AG09319 (cell line): ENCODE measurements at places on chromosomes 3 and 15.

GRCh38 chr3:11438646-11439045 is 166.4 kb downstream of the ATG7 start:
- no peak for DNase-seq

- DNase-seq: no peak
Measured at GRCh38 chr15:58164926-58165325, 26.7 kb downstream of the AQP9 start.

GRCh38 chr15:83656943-83657528 is 3.1 kb downstream of the ADAMTSL3 start:
- no peak for DNase-seq

DNA sequence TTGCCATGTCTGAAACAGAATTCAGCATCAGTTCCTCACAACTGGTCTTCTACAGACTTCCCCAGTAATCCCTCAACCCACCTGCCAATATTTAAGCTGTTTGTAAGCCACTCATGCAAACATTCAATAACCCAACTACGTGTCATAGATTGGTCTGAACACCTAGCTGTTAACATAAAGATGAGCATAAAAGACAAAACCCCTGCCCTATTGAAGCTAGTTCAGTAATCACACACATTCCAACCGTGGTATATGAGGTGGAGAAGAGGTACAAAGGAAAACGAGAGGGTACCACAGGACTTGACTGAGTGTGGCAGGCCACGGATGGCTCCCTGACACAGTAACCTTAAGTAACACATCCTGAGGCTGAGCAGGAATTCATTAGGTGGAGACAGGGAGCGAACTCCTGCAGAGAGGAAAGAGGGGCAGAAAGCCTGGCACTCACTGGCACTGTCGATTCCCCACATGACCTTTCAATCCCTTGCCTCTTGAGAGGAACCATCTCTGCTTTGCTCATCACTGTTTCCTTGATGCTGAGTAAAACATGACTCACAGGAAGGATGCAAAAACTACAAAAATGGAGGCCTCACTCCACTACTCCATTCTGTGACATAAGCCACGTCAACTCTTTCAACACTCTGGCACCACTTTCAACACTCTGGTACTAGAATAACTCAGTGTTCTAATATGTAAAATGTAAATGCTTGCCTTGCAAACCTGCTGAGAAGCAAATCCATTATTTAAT is 31.3 kb downstream of the RPN1 start:
- DNase-seq: no peak

GRCh38 chr3:29353807-29354206 is 72.9 kb downstream of the RBMS3 start:
- DNase-seq: no peak

- no peak for DNase-seq
Measured at GRCh38 chr3:73448041-73448440, 176.7 kb downstream of the PDZRN3 start.

DNA sequence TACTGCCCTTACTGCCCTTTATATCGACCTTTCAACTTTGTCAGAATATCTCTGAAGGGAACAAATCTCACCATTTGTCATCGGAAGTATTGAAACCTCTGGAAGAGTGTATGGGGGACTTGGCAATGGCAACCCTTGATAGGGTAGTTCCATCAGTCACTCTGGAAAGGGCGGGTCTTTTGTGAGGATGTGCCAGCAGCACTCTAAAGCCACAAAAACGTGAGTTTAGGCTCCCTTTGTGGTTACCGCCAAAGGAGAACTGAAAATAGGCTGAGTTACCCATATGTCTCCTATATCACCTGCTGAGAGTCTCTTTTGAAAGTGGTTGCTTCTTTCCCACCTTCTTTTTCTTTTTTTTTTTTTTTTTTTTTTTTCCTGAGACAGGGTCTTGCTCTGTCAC is 296.8 kb upstream of the CHRM5 start:
- no peak for DNase-seq

- peak; percentile 75 for DNase-seq
Measured at GRCh38 chr3:4426782-4427344, 40.2 kb downstream of the SUMF1 start.

GRCh38 chr3:66276705-66277274 is 56.0 kb downstream of the SLC25A26 start:
- peak; percentile 52 for DNase-seq

GRCh38 chr15:89419370-89419984 is 76.9 kb downstream of the RHCG start:
- DNase-seq: no peak

GRCh38 chr3:121809249-121809648 is 25.6 kb downstream of the IQCB1 start:
- DNase-seq: no peak

DNA sequence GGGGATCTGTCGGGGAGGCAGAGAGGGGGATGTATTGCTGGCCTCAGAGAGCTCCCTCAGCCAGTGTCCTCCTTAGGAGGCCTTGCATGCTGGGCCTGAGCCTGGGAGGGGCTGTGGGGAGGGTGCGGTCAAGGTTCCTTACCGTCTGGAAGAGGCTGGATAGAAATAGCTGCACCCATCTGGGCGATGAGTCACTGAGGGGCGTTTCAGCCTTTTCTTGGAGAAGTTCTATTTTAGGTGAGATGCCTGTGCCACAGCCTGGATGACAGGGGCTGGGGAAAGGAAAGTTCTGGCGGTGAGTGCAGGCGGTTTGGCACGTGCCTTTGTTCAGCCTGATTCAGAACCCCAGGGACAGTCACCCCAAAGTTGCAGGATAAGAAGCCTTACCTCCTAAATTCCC is 35.7 kb upstream of the APEH start:
- no peak for DNase-seq

- no peak for DNase-seq
Measured at GRCh38 chr3:58355179-58355578, 22.5 kb downstream of the PXK start.

DNA sequence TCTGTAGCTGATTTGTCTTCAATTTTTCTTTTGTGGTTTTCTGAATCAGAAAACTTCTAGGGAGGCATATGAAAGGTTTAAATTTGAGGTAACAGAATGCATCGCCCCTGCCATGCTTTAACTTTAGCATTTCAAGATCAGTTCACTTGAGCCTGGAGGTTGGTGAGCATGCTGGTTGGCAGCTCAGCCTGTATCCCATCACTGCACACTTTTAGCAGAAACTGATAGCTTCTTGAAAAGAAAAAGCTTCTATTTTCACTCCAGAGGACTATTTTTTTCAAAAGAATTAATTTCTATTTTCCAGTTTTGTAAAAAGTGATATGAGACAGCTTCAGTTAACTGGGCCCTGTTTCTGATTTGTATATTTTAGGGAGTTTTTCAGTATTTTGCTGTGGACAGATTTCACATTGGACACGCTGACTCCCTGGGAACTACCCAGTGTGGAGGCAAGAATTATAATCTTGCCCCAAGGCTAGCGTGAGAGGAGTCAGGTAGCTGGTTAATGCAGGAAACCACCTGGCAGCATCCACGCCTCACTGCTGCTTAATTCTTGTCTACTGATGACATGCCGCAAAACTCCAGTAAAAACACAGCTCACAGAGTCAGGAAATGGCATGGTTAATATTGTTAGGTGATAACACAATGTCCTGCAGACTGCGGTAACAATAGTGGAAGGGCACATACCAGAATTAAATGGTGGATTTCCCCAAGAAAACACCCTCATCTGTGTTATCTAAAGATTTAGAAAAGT is 71.4 kb downstream of the DUT start:
- no peak for DNase-seq

- no peak for DNase-seq
Measured at GRCh38 chr3:28841441-28841840, 439.4 kb upstream of the RBMS3 start.

DNA sequence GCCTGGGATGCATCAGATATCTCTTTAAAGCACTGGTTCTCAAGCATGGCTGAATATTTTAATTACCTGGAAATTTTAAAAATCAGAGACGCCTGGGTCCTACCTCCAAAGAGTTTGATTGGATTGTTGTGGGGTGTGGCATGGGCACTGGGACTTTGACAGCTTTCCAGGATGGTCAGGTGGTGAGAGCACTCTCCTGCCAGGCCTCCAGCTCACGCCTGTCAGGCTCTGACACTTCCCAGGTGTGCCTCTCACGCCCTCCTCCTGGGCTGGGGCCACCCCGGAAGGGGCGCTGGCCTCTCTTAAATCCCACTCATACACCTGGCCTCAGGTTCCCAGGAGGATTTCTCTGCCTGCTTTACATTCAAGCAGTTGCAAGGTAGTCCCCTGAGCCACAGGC is 48.5 kb downstream of the AMOTL2 start:
- DNase-seq: no peak

DNA sequence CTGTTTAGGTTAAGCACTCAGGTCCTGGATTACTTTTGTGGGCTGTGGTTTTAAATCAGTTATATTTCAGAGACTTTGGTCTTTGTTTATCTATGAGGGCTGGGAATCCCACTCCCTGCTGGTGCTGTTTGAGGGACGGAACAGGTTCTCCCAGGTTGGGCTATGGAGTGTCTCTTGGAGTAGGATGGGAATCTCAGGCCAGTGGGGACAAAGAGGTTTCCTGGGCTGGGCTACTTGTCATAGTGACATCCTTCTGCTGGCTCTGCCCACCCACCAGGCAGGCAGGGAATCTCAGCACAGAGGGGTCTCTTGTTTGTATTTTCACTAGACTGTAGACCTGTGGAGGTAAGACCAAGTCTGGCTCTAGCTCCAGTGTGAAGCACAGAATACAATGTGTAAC is 47.2 kb upstream of the UBE3A start:
- DNase-seq: no peak

DNA sequence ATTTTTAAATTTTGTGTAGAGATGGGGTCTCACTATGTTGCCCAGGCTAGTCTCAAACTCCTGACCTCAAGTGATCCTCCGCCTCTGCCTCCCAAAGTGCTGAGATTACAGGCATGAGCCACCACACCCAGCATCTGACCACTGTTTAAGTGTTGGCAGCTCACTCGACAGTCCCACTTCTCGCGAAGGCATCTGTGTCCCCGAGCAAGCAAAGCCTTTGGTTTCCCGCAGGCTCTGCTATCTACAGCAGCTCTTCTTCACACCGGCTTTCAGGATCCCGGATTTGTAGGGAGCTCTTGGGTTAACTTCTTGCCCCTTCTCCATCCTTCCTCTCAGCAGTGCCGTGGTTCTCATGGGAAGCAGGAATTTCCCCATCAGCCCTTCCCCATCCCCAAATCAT is 240.9 kb downstream of the VPS13C start:
- no peak for DNase-seq

DNA sequence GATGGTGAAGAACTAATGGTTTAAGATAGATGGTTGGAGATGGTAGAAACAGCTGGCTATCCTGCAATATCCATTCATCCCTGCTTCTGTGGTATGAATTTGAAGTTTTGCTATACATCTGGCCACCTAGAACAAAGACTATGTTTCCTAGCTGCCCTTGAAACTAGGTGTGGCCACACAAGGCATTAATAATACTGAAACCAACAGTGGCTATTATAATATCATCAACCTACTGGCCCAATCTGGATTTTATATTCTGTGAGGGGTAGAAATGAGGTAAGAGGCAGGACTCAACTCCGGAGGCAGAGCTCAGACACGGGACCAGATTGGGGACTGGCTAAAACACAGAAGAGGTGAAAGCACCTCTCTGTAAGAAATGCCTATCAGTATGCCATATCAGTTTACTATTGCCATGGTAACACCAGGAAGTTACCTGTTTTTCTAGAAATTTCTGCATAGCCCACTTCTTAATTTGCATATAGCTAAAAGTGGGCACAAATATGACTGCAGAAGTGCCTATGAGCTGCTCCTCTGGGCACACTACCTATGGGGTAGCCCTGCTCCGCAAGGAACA is 8.4 kb downstream of the IFT80 start:
- DNase-seq: no peak

- DNase-seq: peak; percentile 98
Measured at GRCh38 chr3:151445273-151446001, 15.4 kb downstream of the IGSF10 start.

DNA sequence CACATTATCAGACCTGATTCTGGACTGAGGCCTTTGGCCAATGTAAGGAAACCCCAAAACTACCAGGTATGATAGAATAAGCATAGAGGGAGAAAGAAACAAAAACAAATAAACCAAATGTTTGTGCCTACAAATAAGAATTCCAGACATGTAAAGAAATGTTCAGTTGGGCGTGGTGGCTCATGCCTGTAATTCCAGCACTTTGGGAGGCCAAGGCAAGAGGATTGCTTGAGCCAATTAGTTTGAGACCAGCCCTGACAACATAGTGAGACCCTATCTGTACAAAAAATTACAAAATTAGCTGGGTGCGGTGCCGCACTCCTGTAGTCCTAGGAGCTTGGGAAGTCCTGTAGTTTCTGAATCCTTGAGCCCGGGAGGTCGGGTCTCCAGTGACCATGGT is 13.0 kb downstream of the TMEM202 start:
- no peak for DNase-seq

GRCh38 chr3:182909318-182910040 is 70.9 kb downstream of the DCUN1D1 start:
- no peak for DNase-seq

GRCh38 chr3:141875893-141876380 is 506 bp upstream of the ATP1B3 start:
- no peak for DNase-seq

DNA sequence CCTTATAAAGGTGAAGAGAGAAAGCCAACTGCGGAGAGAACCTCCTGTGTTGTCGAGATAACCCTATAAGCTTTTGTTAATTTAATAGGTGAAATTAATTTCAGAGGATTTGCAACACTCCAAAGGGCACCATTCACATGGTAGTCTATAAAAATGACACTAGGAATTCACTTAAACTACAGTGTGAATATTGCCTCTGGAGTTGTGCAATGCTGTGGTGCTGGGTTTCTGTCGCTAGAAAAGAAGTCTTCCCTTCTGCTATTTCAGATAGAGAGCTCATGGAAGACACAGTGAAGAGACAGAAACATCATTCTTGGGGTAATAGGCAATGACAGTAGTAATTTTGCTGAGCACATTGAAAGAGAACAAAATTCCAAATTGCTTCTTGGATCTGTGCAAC is 28.8 kb upstream of the PROK2 start:
- DNase-seq: no peak

- DNase-seq: no peak
Measured at GRCh38 chr3:184016811-184017671, 643 bp downstream of the ABCC5 start.

- DNase-seq: no peak
Measured at GRCh38 chr3:60000311-60001105, 950.7 kb upstream of the CFAP20DC start.

- DNase-seq: peak; percentile 84
Measured at GRCh38 chr3:161284989-161285388, 63.9 kb downstream of the NMD3 start.

DNA sequence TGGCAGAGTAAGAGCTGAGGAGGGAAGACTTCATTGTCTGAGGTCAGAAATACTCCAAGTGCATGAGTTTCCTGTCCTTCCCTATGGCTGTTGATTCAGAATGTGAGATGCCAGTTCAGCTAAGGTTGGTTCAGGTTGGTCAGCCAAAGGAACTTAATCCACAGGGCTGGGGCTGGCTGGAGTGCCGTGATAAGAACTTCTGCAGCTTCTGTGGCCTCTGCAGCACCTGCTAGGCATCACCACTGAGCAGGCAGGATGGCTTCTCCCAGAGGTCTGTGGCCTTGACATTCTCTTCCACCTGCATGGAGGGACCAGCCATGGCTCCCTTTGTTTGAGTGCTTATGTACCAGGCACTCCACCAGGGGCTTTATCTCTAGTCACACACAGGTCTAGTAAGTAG is 109.5 kb upstream of the PLXNA1 start:
- no peak for DNase-seq

GRCh38 chr15:58322253-58322652 is 109.5 kb upstream of the LIPC start:
- DNase-seq: no peak
